ENCODE measurements at places on chromosomes 5 and 9.

- peak; percentile 9 for DNase-seq
These were observed 58.0 kb downstream of the HRH2 start for GRCh38 chr5:175715627-175716522.

GRCh38 chr5:155254399-155254798 is 240.8 kb downstream of the KIF4B start:
- DNase-seq, result no peak

DNA sequence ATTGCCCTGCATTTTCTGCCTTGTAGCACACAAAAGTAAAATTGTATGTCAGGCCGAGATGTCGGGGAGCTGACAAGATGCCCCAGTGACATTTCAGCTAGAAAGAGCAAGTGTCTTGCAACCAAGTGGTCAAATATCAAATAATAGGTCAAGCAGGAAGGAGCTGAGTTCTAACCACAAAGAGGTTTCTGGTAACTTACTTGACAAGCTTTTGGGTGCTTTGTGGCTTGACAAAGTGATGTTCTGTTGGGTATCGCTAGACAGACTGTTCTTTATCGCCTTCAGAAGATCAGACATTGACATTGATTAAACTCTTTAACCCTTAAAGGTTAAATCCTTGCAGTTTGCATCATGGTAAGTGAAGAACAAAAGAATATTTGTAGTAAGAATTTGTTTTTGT is 419.9 kb downstream of the CCDC171 start:
- no peak for DNase-seq

DNA sequence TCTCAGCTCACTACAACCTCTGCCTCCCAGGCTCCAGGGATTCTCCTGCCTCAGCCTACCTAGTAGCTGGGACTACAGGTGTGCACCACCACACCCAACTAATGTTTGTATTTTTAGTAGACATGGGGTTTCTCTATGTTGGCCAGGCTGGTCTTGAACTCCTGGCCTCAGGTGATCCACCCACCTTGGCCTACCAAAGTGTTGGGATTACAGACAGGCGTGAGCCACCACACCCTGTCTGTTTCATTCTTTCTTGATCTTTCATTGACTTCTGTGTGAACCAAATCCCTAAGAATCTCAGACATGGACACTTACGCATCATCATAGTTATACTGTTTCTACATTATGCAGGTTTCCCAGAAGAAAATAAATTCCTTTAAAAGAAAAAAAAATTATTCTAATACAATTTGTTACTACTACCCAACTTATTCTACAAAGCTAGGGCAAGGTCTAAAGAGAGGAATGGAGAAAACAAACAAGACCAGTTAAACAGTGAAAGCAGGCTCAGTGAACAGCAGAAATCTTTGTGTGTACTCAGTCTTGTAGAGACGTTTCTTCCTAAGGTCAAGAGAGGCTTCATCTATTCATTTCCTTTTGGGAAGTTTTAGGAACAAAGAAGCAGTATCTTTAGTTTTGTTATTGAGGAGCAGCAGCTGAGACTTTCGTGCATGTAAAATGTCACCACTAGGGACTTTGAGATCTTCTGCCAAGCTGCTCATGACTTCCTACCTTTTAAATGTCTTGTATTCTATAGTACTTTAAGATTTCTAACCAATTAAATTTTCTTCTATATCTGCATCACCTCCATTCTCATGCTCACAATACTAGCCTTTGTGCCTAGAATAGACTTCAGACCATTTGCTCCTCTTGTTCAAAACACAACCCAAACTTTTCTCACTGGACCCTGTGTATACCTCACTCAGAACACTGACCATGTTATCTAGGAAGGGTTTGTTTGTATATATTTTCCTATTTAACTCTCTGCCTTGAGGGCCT is 5.6 kb upstream of the HMGCR start:
- DNase-seq, result no peak

- no peak for DNase-seq
These were observed at the start of gene OSMR for GRCh38 chr5:38845526-38846378. Gene OSMR (plus strand): TSS chr5:38846012. CDS start chr5:38869045, 23,033 bp downstream.

DNA sequence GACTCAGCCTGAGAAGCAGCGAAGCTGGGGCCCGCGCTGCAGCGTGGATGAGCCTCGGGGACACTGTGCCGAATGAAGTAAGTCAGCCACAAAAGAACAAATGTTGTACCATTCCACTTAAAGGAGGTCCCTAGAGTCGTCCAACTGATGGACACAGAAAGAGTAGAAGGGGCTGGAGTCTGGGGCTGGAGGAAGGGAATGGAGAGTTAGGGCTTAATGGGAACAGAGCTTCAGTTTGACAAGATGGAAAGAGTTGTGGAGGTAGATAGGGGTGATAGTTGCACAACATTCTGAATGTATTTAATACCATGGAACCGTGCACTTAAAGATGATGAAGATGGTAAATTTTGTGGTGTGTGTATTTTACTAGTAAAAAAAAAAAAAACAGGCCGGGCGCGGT is 119.9 kb downstream of the EHMT1 start:
- no peak for DNase-seq

- no peak for DNase-seq
These were observed 132.3 kb upstream of the SMARCA2 start for GRCh38 chr9:1882711-1883403.

DNA sequence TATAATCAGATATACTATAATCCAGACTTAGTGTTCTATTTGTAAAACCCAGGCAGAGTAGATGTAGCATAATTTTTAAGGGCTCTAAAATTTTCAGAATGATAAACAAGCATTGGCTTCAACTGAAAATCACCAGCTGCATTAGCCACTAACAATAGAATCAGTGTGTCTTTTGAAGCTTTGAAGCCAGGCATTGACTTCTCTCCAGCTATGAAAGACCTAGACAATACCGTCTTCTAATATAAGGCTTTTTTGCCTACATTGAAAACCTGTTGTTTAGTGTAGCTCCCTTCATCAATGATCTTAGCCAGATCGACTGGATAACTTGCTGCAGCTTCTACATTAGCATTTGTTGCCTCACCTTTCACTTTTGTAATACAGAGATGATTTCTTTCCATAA is 1877.3 kb upstream of the ACO1 start:
- no peak for DNase-seq

GRCh38 chr9:113219186-113219936 is 1.7 kb downstream of the FKBP15 start:
- DNase-seq, result no peak

- DNase-seq, result no peak
These were observed 94.8 kb downstream of the NR3C1 start for GRCh38 chr5:143308731-143309130.

GRCh38 chr5:159657771-159658170 is 258.5 kb upstream of the ADRA1B start:
- no peak for DNase-seq

GRCh38 chr9:73615557-73615956 is 463.9 kb downstream of the ANXA1 start:
- no peak for DNase-seq

DNA sequence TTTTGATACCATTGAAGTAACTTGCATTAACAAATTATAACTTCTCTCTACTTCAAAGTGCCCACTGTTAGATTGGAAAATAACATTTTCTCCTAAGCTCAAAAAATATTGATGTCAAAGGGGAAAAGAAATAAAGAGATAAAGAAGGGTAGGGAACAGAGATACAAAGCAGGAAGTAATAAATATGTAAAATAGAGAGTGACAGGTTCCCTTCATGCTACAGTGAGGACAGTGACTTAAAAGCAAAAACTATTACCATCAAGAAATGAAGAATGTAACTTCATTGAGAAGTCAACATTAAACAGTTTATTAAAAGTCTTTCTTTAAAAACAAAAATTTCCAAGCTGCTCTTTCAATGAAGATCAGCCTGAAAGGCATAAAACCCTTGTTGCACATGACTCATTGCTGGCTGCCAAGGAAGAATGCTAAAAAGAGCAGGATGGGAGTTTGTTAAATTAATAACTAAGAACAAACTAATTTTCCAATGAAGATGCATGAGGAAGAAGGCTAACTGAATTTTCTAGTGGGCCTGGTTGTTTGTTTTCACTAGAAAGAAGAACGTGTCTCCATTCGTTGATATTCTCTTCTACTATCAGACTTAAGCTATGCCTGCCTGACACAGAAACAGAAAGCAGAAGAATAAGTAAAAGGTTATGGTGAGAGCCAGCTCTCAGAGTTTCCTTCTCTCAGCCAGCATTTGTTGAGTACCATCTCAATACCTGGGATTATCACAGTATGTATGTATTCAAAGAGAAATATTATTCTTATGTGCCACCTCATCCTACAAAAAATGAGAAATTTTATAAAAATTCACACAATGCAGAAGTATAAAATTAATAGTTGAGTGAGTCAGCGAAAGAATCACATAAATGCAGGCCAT is 197.8 kb upstream of the NREP start:
- no peak for DNase-seq

- no peak for DNase-seq
These were observed 512.1 kb upstream of the MEF2C start for GRCh38 chr5:89395111-89395510.

DNA sequence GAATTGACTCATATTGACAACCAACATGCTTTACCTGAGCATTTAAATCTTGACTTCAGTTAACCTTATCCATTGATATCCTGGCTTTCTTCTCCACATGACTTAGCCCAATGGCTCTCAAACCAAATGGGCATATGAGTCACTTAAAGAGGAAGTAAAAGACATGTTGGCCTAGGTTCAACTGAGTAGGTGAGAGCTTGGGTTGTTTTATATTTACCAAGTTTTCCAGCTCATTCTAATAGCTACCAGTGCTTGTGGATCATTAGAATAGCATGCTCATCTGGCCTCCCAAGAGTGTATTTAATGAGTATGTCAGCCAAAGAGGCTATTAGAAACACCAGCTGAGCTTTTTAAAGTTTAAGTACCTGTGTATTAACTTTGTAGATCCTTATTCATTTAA is 1049.0 kb downstream of the PTPRD start:
- DNase-seq, result no peak

DNA sequence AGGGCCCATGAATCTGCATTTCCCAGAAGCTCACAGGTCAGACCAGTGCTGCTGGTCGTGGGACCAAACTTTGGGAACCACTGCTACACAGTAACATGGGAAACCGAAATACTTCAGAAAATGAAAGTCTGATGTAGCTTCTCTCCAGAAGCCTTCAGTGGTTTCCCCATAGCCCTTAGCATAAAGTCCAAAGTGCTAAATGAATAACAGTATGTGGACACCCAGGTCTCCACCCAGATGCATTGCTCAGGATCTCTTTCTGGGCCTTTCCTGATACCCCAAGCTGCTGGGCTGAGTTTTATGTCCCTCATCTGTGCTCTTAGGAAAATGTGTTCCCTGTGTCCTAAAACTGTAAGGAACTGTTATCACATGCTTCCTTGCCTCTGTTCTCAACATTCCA is 100.4 kb downstream of the NFIB start:
- no peak for DNase-seq

GRCh38 chr5:2685651-2686272 is 65.7 kb downstream of the IRX2 start:
- DNase-seq, result no peak

GRCh38 chr5:136127560-136127959 is 5.1 kb upstream of the SMAD5 start:
- DNase-seq, result no peak

DNA sequence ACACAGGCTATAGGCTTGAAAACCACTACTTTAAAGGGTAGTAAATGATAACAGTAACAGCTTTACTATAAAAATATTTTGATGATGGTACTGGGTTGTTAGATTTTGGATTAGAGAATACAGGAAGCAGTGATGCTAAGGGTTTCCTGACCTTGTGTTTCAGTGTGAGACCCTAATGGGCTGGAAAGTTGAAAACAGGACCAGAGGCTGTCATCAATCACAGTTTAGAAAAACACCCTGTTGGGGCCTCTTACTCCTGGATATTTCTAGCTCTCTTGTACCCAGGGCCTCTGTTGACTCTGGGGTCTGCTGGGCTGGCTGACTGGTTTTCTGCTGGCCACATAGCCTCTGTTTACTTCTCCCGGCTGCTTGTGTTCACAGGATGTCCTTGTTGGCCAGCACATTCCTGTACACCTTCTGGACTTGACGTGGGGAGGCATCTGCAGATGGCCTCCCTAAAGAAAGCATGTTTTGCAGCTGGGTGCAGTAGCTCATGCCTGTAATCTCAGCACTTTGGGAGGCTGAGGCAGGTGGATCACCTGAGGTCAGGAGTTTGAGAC is 21.5 kb downstream of the ACER2 start:
- no peak for DNase-seq

GRCh38 chr9:136404801-136405136 is 4.8 kb upstream of the SNAPC4 start:
- no peak for DNase-seq

GRCh38 chr5:24539613-24540012 is 105.2 kb downstream of the CDH10 start:
- DNase-seq, result no peak

DNA sequence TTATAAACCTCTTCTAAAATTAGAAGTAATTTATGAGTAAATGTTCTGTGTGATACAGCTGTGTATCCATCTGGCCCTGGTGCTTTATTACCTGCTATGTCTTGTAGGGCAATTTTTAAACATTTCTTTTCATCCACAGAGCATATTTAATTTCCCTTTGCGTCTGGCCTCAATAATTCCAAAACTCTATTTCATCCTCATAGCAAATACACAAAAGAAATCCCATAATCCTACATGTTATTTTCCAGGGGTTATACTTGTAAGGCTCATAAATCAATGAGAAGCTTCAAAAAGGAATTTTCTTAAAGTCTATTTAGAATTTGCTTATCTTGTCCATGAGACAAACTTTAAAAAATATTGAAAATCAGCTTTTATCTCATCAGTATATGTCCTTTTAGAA is 167.0 kb downstream of the TTC39B start:
- no peak for DNase-seq

All from central memory CD8-positive, alpha-beta T cell (primary cell).